ENCODE measurements at places on chromosomes 1 and 21. TPM values are rescaled to one million over a fixed set of nuclear protein-coding genes. Genes with fewer than 3 reads are reported as not detected.

DNA sequence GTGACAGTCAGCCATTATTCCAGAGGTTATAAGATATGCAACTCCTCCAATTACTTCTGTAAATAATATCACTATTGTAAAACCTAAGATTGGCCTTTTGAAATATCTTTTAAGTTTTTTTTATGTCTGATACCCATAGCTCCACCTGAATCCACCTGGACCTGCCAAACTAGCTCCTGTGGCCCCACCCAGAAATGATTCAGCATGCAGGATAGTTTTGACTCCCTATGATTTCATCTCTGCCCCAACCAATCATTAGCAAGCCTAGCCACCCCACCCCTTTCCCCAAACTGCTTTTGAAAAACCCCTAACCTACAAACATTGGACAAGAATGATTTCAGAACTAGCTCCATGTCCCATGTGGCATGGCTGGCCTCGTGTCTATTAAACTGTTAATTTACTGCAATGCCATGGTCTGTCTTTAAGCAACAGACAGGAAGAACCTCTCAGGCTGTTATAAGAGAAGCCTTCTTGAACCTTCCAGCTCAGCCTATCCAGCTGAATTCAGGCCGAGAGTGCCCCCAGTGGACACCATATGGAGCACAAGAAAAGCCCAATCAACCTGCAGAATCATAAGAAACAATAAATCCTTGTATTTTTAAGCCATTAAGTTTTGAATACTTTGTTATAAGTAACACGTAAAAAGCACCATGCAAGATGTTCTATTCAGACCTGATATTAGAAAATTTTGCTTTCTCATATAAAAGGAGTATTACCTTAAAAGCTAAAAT, 263.0 kb upstream of the ZRANB2 start:
- no peaks in the 10 kb centered on the region for H3K4me1 ChIP-seq
- no peaks in the 10 kb centered on the region for H3K27me3 ChIP-seq
- no peak overlapping the region for H3K4me3 ChIP-seq

CYYR1 gene
- not detected for total RNA-seq

ADAM30 gene
- total RNA-seq, result not detected

DNA sequence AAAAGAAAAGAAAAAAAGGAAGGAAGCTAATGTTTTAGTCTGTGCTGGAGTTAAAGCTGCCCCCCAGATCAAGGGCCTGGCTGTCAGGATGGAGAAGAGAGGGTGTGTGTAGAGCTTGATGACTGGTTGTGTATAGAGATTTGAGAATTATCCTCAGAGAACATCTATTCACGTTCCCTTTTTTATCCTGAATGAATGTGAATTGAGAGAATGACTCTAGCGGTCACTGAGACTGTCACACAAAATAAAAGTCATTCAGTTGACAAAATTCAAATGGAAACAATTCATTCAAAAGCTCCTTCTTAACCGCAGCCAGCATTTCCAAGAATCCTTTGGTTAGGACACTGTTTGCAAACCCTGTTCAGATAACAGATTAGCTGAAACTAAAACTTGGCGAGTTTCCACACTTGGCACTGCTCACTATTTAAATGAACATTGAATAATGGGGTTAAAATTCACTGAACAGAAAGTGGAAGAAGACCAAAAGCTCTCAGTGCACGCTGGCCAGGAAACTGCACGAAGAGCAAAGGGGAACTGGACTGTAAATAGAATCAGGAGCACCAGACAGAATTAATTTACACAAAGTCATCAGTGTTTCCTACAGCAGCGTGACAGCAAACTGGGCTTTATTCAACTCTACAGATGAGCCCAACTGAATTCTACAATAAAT, 13.6 kb upstream of the FAM89A start:
- H3K4me1 ChIP-seq, result peaks cover 37% of the 10 kb centered on the region
- H3K27me3 ChIP-seq, result no peaks in the 10 kb centered on the region
- H3K36me3 ChIP-seq, result no peaks in the 10 kb centered on the region
- DNase-seq, result peak; percentile 85
- peak overlapping the region; percentile 32 for H3K27ac ChIP-seq

DNA sequence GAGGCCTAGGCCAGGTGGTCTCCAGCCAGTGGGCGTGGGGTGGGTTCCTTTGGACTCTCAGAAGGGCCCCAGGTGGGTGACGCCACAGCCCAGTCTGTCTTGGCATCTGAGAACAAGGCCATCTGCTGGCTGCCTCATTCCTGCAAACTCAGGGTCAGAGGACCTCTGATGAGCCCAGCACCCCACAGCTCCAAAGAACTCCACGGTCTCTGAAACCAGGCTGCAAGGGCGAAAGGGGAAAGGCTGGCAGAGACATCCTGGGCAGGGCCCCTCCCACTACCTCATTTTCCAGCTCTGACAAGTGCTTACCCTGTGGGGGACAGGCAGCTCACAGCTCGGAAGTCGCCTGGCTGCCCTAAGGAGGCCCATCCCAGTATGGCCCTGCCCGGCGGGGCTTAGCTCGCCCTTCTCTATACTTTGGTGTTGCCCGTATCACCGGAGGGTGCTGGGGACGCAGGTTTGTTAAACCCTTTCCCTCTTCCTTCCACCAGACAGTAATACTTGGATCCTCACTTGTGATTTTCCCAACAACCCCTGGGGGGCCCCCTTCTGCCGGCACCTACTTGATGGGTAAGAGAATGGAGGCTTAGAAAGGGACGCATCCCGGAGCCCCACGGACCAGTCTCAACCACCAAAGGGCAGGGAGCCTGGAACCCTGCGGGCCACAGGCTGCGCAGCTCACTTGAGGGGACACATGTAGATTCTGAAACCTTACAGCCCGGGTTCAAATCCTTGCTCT, 10.9 kb upstream of the EDN2 start:
- peak; percentile 62 for DNase-seq
- no peaks in the 10 kb centered on the region for H3K36me3 ChIP-seq
- no peaks in the 10 kb centered on the region for H3K27me3 ChIP-seq

Measured in K562 (cell line).